Cortex of kidney (tissue), 1 donor: ENCODE measurements at places on chromosomes 5 and 9.

GRCh38 chr5:10969684-10970180 lies 208.7 kb upstream of the DAP start:
- no peak for DNase-seq

DNA sequence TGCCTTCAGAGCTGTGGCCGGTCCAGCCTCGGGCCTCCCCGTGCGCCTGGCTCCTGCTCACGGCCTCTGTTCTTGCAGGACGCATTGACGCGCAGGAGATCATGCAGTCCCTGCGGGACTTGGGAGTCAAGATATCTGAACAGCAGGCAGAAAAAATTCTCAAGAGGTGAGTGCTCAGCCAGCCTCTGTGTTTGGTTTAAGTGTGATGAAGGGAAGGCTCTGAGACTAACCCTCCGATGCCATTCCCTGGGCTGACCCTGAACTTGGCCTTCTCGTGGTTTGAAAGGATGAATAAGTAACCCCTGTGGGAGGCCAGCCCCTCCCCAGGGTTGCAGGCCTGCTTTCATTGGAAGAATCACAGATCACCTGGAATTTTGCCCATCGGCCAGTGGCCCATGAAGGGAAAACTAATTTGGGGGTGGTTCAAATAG lies 26.3 kb downstream of the PTGES2 start:
- no peak for DNase-seq

DNA sequence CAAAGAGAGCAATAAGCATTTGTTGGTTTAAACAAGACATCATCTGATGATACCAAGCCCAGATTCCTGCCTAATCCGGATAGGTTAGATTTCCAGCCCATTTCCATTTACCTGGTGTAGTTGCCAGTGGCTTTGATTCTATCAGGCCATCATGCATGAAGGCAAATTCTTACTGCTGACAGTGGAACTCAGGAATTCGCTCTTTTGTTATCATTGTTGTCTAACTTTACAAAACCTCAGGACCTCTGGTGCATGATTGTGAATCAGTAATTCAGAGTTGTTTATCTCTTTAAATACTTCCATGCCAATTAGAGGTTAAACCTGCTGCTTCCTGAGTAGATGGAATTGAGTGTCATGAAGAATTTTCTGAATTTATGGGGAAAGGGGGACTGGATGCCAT lies 76.5 kb downstream of the C9orf152 start:
- no peak for DNase-seq

- DNase-seq, result no peak
These were observed 215.3 kb downstream of the MLLT3 start for GRCh38 chr9:20407013-20407412.

- DNase-seq, result no peak
These were observed 49.8 kb downstream of the SGCD start for GRCh38 chr5:156376751-156377150.

DNA sequence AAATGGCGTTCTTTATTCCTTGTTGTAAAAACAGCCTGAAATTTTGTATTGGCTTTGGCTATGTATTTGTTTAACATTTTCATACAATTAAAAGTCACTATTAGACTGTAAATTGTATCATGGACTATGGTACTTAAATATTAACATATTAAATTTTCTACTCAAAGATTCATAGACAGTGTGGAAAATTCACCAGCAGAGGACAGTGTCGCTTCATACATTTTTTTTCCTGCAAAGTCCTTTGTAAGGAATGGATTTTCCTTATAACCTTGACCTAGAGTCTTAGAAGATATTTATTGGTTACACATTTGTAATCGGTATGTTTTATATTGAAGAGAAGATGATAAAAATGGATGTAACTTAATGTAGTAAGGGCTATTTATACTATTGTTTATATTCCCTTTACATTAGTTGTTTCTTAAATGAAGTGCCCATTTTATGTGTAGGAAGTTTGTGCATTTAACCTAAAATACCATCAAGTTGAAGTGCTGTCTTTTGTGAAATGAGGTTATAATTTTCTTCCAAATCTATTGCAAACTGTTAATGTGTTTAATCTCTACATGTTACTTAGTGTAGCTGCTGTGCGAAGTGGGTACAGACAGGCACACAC lies 150.1 kb downstream of the KDM4C start:
- DNase-seq, result no peak

GRCh38 chr5:171848006-171848405 lies 62.4 kb downstream of the SMIM23 start:
- no peak for DNase-seq

DNA sequence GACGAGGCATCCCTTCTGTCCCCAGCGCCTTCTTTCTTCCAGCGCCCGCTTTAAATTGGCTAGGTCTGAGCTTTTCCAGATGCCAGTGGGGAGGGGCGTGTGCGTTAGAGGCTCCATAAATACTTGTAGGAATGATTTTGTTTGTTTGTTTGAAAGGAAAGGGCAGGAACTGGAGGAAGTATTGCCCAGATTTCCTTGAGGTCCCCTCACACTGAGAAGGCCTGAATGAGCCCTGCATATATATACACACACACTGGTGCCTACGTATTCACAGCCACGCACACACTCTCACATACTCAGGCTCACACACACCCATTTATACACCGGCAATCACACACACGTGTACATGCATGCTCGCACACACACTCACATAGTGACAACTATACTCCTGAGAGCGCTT lies 1.0 kb upstream of the SLIT3 start:
- no peak for DNase-seq

GRCh38 chr5:1803192-1803591 lies 2.0 kb downstream of the NDUFS6 start:
- DNase-seq, result no peak

DNA sequence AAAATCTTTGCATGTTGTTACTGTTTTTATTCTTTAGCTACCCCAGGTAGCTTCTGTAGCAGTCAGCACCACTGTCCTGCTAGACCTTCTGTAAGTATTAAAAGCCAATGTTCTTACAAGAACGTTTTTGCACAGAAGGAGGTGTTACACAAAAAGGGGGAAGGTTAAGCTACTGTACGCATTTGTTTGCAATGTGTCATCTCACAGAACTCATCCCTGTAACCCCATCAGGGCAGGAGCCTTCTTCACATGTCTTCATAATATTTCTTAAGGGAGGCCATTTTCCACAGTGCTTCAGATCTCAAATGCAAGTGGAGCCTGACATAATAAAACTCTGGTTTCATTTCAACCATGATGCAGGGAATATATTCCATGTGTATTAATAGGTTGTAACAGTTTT lies 67.9 kb downstream of the OSMR start:
- DNase-seq, result no peak

- DNase-seq, result no peak
These were observed 53.8 kb downstream of the NIM1K start for GRCh38 chr5:43245724-43246385.

DNA sequence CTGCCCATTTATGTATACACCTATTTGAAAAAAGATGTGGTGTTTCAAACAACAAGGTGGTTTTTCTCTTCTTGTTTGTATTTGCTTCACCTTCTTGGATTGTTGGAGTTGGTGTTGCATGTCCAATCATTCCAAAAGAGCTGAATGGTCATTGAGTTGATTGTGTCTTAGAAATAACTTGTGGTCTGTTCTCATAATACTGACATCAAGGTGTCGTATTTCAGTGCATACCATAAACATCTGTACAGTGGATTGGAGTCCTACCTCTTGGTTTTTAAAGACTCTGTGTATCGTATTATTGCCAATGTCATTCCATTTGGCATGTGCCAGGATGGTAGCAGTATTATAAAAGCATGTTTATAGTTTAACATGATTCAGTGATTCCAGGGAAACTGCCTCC lies 73.2 kb downstream of the TRIO start:
- no peak for DNase-seq

DNA sequence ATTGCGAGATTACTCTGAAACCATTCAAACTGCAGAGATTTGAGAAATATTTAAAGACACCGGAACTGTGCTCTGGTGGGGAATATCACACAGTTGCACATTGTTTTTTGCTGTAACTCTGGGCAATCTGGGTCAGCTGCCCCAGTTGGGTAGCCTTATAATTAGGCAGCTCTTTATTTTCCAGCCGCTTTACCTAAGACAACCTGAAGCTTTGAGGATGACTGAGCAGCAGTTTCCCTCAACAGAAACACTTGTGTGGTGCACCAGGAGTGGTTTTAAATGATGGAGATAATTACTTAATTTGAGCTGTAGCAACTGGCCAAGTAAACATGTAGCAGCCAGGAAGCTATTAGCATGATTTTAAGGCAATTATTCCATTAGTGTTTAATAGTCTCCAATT lies 2.9 kb downstream of the PLCXD3 start:
- DNase-seq, result no peak

GRCh38 chr5:103679873-103680272 lies 117.3 kb upstream of the NUDT12 start:
- no peak for DNase-seq

DNA sequence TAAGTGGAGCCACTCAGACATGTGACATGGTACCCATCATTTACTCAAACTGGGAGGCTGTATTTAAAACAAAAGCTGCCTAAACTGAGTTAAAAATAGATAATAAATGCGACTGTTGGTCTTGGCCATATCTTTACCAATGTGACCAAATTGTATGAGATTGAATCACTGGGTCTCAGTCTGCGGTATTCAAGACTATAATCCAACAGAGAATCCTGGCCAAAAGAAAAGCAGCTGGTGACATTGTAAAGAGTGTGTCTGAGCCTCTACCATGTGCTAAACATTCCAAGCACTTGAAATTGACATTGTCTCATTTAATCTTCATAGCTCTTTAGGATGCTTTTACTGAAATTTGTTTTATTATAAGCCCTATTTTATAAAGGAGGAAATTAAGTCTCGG lies 282.6 kb downstream of the ZNF608 start:
- DNase-seq, result no peak

DNA sequence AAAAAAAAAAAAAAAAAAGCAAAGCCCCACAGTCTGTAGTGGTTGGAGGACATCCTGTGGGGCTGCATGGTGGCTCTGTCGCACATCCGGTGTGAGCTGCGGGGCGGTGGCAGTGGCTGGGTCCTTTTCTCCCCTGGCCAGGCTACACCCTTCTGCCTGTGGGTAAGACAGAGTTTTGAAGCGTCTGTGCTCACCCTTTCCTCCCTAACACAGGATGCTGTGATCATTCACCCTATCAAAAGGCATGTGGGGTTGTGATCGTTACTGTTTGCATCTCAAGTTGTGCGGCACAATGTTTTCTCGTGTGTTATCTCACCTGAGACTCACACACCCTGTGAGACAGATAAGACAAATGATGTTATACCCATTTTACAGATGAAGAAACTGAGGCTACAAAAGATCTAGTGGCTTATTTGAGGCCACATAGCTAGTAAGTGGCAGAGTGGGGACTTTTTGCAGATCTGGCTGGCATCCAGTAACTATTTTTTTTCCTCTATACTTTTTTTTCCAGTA lies 17.5 kb downstream of the IRF1 start:
- DNase-seq, result no peak

DNA sequence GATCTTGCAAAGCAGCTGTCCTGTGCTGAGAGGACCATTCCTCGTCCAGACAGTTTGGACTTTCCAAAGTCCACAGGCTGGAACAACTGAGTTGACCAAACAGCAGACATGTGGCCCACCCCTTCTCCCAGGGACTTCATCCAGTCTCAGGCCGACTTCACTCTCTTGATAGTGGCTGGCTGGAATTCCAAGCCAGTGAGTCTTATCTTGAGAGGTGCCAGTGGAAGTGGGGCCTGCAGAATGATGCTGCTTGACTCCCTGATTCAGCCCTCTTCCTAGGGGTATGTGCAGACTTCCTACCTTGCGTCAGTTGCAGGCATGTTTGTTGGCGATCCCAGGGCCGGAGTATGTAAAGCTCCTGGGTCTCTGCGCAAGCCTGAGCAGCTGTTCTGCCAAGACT lies 131.4 kb upstream of the TSLP start:
- no peak for DNase-seq

DNA sequence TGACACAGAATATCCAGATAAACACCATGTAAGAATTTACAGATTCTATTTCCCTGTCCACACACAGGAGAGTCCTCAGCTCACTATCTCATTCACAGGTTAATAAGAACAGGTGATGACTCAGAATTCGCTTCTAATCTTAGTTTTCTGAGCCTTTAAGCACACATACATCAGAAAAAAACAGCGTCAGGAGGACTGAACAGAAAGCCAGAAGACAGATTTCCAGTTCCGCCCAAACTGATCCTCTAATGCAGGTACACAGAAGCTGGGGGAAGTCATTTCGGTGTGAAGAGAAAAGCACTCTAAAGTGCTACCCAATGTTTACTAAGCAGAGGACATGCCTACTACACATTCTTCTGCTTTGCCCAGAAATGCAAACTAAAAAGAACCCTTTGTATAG lies 1.6 kb downstream of the CEMIP2 start:
- DNase-seq, result no peak

GRCh38 chr5:74519161-74519571 lies 121.4 kb downstream of the ENC1 start:
- no peak for DNase-seq

GRCh38 chr5:33769196-33769595 lies 122.6 kb downstream of the ADAMTS12 start:
- DNase-seq, result no peak

GRCh38 chr5:115531380-115531779 lies 13.2 kb downstream of the FEM1C start:
- no peak for DNase-seq

- DNase-seq, result no peak
These were observed 27.2 kb downstream of the TNFAIP8 start for GRCh38 chr5:119383008-119383407.

DNA sequence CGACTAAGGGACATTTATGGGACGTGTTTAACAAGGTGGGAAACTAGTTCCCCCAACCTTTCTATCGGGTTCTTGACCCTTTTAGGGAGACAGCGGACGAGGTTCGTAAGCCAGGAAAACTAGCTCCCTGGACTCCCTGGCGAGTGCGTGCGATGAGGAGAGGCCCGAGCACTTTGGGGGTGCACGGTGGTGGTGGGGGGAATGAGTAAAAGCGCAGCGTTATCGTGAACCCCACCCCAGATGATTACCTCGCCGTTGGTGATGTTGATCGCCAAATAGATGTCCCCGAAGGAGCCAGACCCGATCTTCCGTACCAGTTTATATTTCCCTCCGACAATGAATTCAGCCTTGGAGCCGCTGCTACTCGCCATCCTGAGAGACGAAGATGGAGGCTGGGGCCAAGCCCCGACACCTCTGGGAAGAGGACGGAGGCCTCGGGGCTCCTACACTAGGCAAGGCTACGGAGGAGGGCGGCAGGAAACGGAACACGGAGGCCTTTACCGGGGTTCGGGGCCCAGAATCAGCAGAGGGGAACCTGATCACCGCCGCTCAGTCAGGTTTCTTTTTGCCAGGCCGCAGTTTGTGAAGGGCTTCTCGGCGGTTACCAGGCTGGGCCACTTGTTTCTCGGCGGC lies 529 bp downstream of the CSNK1A1 start:
- no peak for DNase-seq

- no peak for DNase-seq
These were observed 1905.8 kb upstream of the ACO1 start for GRCh38 chr9:30478684-30479083.

GRCh38 chr9:76394960-76395252 lies 680 bp upstream of the RFK start:
- no peak for DNase-seq

- DNase-seq, result no peak
These were observed 166.6 kb downstream of the SLC28A3 start for GRCh38 chr9:84173961-84174360.

- no peak for DNase-seq
These were observed 398.9 kb upstream of the PCSK5 start for GRCh38 chr9:75491533-75491932.
